Foreskin fibroblast (primary cell): ENCODE measurements at places on chromosomes 3 and 15.

DNA sequence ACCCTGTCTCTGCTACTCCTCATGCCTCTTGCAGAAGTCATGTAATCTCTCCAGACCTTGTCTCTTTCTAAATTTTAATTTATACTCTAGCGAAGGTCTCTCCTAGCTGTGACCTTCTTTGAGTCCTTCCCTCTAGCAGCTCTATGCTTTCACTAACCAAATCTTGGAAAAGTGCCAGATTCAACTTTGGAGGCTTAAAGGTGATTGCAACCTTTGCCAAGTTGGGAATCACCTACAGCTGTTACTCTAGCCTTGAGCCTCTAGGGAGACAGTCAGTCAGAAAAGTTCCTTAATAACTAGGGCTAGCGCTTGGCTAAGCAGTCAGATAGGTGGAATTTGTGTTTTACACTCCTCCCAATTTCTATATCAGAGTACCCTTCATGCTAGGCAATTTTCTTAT, 46.1 kb upstream of the ABI3BP start:
- no peak for DNase-seq

GRCh38 chr15:26261966-26262365, 398.8 kb upstream of the ATP10A start:
- DNase-seq = no peak

DNA sequence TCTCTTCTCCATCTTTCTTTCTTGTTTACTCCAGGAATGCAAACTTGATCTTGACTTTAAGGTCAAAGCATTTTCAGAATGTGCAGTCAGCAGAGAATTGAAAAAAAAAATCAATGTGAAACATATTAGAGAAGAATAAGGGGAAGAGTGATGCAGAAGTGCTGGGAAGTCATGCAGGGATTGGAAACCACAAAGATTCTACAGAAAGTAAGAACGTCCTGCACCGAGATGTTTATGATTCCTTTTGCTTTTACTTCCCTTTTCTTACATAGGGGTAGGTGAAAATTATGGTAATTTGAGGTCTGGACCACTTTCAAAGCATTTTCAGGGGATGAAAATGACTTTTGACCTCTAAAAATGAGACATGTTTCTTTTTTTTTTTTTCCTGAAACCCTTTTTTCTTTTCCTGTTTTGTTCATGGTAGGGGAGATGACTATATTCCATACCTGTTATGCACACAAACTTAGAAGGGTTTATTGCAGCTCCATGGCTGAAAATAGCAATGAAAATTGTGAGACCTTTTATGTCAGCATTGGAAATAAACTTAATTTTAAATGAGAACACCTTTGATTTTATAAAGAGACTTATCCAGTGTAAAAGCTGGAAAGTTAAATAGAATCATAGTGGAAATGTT, 623.5 kb upstream of the TBL1XR1 start:
- peak; percentile 14 for DNase-seq

DNA sequence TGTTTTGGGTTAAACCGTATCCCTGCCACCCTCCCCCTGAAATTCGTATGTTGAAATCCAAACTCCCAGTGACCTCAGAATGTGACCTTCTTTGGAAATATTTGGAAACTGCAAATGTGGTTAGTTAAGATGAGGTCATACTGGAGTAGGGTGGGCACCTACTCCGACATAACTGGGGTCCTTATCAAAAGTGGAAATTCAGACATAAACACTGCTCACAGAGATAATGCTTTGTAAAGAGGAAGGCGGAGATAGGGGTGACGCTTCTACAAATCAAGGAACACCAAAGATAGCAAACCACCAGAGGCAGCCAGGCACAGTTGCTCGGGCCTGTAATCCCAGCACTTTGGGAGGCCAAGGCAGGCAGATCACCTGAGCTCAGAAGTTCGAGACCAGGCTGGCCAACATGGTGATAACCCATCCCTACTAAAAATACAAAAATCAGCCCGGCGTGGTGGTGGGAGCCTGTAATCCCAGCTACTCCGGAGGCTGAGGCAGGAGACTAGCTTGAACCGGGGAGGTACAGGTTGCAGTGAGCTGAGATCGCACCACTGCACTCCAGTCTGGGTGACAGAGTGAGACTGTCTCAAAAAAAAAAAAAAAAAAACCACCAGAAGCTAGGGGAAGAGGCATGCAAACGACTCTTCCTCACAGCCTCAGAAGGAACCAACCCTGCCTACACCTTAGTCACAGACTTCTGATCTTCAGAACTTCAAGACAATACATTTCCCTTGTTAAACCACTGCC, 51.1 kb upstream of the CHD2 start:
- DNase-seq = peak; percentile 42

DNA sequence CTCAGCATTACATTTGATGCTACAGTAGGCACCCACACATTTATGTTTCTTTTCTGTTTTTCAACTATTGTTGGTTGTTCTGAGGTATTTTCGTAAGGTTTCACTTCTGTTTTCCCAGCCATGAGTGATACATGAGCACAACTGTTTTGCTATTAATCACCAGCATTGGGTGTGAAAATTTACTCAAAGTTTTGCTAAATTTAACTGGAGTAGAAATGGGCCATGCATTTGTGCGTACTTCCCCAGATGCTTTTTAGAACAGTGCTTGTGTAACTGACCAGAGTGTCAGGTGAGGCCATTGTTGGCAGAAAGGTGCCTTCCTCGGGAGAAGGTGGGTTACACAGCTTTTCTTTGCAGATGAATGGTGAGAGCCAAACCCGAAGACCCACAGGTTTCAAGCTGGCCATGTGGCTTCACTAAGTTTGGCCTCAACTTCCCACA, 70.4 kb downstream of the ST6GAL1 start:
- no peak for DNase-seq

GRCh38 chr15:68232937-68233336, 3.4 kb upstream of the CLN6 start:
- no peak for DNase-seq

DNA sequence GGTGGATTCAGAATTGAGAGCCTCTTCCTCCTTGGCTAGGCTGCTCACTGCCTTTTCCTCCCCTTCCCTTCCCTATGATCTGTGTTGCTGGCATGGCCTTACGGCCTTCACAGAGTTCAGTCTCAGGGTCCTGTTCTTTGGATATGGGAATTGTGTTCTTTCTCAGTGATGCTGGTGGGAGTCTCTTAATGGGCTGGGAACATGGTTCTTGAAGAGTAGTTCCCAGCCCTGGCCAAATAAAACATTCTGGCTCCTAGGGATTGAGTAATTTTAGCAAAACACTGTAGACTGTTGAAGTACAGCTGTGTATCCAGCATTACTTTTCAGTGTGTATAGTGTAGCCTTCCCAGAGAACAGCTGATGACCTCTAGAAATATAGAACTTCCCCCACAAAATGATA, 22.6 kb upstream of the FILIP1L start:
- DNase-seq = no peak

- peak; percentile 81 for DNase-seq
These were observed 18.1 kb upstream of the SCN10A start for GRCh38 chr3:38834110-38834509.

GRCh38 chr3:177772908-177773557, 575.8 kb upstream of the TBL1XR1 start:
- no peak for DNase-seq

- DNase-seq = no peak
These were observed 136.4 kb downstream of the SRGAP3 start for GRCh38 chr3:9113040-9113439.

GRCh38 chr15:82849556-82850512, 40.4 kb downstream of the WHAMM start:
- DNase-seq = peak; percentile 83

GRCh38 chr3:141257961-141258360, 26.3 kb downstream of the PXYLP1 start:
- DNase-seq = no peak

DNA sequence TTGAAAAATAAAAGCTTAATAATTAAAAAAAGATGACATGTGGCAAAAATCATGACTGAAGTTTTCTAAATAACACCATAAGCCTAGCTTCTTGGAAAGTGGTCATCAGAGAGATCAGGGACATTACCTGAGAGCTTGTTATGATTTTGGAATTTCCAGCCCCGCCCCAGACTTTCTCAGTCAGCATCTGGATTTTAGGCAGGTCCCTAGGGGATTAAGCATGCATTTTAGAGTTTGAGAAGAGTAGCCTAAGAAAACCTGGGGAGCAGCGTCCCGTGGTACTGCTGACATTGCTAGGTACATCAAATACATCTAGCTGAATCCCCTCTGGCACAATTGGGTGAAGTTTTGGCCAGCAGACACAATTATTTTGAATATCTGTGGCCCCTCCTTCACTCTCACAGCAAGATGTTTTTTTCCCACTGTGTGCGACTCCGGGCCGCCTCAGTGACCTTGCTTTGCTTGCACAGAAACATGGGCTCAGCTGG, 58.7 kb upstream of the MEF2A start:
- no peak for DNase-seq

DNA sequence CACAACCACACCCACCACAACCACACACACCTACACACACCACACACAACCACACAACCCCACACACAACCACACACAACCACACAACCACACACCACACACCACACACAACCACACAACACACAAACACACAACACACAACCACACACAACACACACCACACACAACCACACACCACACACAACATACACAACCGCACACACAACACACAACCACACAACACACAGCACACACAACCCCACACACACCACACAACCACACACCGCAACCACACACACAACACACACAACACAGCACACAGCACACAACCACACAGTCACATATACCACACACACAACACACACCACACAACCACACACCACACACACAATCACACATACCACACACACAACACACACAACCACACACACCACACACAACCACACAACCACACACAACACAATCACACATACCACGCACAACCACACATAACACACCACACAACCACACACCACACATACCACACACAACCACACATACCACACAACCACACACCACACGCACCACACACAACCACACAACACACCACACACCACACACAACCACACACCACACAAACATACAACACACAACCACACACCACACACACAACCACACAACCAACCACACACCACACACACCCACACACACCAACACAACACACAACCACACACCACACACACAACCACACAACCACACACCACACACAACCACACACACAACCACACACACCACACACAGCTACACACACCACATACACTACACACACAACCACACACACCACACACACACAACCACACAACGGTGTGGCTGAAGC, 23.7 kb downstream of the CPN2 start:
- DNase-seq = peak; percentile 42

GRCh38 chr3:52784931-52785590, 7.7 kb downstream of the ITIH1 start:
- DNase-seq = no peak
